Activated naive CD4-positive, alpha-beta T cell treated with anti-CD3 and anti-CD28 coated beads, Interleukin-2, amount 50 U/mL, for 16 hours (primary cell): ENCODE measurements at places on chromosomes 5 and 9.

DNA sequence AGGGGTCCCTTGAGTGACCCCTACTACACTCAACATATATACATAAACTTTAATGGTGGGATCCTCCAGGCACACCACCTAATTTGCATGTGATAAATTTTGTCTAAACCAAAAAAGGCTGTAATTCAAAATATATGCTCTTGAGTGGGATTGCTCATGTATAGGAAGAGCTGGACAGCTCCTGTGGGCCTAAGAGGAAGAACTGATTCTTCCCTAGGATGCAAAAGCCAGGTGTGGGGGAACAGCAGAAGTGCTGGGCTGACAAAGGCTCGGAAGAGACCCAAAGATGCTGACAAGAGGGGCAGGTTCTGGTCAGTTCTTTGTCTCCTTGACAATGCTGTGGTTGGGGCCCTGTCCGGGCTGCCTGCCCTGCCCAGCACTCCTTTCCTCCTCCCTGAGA is 43.9 kb downstream of the PCDH1 start:
- DNase-seq: no peak

- no peak for DNase-seq
These were observed 235.0 kb downstream of the ISL1 start for GRCh38 chr5:51618234-51618633.

GRCh38 chr5:91373006-91373405 is 10.1 kb downstream of the ARRDC3 start:
- no peak for DNase-seq

DNA sequence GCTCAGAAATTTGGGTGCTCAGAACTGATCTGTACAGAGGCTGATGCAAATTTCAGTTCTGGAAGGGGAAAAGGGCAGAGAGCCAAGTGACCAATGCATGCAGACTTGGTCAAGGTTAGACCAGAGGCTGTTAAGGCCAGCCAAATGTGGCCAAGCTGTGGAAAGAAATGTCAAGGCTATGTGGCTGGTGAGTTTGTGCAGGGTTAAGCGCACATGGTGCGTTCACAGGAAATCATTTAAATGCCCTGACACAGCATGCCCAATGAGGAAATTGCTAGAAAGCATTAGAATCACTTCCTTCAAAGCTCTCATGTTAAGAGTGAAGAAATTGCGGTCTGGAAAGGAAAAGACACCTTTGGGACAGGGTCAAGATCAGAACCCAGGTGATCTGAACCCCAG is 58.0 kb downstream of the PTPN3 start:
- no peak for DNase-seq

- no peak for DNase-seq
These were observed 40.3 kb upstream of the ANKRD55 start for GRCh38 chr5:56273376-56273955.

DNA sequence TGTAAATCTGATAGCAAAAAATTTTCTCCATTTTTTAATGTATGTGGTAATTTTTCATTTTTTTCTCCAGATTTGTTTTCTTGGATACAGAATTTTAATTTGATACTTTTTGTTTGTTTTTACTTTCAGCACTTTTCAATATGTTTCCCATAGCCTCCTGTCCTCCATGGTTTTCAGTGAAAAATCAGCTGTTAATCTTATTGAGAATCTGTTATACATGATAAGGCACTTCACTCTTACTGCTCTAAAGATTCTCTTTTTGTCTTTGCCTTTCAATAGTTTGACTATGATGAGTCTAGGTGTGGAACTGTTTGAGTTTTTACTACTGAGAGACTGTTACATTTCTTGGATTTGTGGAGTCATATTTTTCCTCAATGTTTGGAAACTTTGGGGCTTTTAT is 455.7 kb upstream of the NUDT12 start:
- DNase-seq: no peak

DNA sequence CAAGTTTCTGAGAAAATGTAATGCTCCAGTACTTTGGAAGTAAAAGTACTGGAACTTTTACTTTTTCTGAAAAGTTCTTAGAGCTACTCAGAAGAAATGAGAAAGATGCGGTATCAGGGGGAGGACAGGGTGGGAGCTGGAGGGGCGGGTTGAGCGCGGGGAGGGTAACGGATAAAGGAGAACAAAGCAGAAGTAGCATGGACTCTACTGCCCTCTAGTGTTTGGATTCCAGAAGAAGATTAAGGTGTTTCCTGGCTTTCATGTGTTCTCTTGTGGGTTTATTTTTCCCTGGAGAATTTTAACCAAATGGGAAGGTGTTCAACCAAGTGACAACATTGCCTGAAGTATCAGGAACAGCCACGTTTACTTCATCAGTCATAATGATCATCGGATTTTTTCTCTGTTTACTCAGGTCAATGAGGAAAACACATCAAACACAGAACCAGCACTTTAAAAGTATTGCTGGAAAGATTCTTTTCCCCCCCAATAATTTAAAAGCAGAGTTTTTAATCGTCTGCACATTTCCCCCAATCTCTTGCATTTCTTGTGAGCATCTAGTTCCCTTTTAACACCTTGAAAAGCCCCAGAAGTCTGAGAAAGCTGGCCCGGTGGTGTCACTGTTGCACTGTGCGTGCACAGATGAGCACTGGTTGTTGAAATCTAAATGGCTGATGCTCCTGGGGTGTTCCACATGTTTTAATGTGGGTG is 190.6 kb downstream of the MPDZ start:
- DNase-seq: no peak

DNA sequence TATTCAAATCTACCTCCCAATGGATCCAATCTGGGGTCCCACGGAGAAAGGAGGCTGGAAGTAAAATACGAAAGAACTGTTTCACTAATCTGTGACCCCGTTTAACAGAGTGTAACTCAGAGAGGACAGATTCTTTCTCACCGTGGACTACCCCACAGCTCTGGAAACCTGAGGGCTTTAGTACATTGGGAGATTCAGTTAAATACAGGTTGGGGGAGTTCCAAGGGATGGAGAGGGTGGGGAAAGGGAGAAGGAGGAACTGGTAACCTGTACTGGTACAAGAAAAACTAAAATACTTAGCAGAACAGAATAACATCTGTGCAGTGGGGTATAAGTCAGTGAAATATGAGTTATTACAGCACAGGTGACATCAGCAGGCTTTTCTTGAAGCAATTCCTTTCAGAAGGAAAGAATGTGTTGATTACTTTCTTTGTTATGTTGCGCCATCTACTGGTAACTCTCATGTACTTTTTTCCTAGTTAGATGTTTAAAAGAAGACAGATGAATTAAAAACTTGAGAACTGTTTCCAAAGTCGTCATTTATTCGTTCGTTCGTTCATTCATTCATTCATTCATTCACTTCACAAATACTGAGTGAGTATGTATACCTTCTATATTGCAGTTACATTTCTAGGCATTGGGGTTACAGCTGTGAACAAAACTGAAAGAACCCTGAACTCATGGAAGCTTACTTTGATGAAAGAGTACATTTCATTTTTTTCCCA is 30.0 kb upstream of the STOM start:
- DNase-seq: no peak

DNA sequence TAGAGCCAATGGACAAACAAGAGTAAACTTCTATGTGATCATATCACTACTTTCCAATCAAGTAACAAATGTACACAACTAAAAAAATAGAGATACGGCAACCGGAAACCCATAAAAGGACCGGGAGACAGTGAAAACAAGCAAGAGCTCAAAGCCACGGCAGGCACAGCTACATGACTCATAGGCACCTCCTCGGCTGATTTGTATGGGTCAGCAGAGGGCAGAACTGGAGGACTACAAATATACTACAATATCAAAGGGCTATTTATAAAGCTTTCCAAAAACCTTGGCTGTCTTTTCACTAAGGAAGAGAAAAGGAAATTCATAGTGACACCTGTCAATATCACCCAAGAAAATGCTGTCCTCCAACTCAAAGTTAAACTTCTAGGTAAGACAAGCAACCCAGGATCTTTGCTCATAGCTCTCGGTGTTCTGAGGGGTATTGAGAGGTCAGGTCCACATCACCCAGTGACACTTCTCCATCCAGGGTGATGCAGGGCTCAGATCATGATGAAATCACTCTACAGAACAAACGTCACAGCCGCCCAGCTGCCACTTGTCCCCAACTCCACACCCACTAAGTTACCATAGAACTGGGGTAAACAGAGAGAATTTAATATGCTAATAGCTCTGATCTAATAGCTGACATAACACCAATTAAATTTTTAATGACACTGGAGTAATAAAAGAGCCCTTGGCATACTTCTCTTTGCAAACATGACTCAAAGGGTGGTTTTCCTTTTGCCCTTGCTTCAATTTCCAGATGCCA is 41.3 kb downstream of the PFDN1 start:
- no peak for DNase-seq

GRCh38 chr5:163712011-163712410 is 206.6 kb downstream of the MAT2B start:
- no peak for DNase-seq

DNA sequence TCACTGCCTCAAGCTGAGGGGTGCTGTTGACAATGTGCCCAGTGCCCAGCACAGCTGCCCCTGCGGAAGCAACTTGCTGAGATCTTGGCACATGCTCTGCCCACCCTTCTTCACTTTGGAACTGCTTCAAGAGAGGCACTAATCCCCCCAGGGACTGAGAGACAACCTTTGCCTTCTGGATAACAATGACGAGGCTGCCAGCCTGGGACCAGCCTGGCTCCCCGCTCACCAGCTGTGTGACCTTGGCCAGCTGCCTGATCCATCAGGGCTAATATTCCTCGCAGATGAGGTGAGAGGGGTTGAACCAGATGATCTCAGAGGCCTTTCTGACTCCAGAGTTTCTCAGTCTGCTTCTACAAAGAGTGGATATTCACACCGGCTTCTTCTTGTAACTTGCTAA is 81.0 kb downstream of the SHB start:
- no peak for DNase-seq

GRCh38 chr5:81424728-81425127 is 30.8 kb upstream of the ACOT12 start:
- no peak for DNase-seq

DNA sequence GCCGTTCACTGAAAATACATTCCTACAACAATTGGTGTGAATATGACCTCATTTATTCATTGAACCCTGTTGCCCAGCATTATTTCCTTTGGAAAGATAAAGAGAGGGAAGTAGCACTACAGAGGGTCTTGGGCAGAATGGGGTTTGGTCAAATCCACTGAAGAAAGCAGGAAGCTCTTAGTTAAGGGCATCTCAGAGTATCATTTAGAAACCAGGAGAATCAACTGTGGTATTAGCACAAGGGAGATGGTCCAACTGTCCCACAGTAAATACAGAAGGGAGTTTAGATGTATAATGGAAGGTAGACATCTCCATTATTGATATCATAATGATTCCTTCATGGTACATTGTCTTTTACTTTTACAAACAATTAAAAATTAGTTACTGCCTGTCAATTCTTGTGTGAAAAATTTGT is 47.1 kb downstream of the LIX1 start:
- no peak for DNase-seq

DNA sequence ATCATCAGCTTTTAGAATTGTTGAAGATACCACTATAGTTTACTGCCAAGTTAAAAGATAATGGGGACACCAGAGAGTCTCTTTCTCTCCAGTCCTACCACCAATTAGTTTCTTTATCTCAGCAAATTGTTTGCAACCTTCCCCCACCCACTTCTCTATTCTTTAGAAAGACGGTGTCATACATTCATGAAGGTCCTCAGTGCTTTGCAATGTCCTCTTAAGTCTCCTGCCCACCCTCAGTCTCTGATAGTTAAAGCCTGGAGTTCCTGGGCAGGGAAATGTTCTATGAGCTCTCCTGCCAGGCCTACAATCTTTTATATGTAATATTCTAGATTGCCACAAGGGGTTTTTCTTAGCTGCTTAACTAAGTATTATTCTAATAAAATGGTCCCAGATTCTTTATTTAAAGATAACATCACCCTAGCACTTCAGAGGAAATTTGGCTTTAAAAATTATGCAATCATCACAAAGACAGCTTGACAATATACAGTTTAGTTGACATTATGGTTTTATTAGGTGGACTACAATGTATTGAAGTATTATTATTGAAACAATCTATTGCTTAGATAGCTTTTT is 509.2 kb downstream of the CSNK1G3 start:
- DNase-seq: no peak

- DNase-seq: no peak
These were observed 19.4 kb upstream of the TNFSF15 start for GRCh38 chr9:114825126-114825795.

DNA sequence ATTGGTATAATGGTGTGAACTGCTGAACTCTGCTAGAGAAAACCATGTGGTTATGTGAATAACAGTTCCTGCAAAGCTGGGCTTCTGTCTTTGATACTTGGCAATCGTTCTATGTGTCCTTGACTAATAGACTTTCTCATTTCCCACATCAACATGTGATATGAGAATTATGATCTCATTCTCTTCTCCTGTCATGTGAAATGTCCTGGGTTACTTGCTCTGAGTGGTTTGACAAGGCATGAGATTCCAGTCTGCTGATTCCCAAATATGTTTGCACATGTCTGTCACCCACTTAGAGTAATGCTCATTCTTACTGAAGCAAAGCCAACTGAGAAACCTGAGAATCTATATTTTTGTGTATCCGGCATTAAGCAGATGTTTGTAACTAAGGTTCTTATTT is 141.2 kb downstream of the PARP8 start:
- no peak for DNase-seq

GRCh38 chr9:120948824-120949223 is 22.2 kb upstream of the TRAF1 start:
- DNase-seq: no peak

GRCh38 chr5:60340326-60340725 is 359.6 kb downstream of the DEPDC1B start:
- no peak for DNase-seq

DNA sequence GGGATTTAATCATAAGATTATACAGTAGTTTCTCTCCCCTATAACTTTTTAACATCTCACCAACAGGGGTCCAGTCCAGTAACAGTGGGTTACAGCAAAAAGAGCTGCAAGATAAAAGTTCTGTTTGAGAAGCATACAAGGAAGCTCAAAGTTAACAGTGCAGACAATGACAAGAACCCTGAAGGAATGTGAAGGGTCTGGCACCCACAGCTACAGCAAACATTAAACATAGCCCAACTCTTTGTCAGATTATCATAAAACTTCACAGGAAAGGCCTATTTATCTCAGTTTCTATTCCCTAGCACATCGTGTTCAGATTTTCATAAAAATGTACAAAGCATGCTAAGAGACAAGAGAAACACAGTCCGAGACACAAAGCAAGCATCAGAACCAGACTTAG is 309.4 kb downstream of the DIRAS2 start:
- DNase-seq: no peak
